Cerebellar nuclear complex (tissue), 1 donor: ENCODE measurements at places on chromosomes 5 and 9.

- no peak for DNase-seq
These were observed 56.9 kb upstream of the ALDH1A1 start for GRCh38 chr9:73009649-73010288.

DNA sequence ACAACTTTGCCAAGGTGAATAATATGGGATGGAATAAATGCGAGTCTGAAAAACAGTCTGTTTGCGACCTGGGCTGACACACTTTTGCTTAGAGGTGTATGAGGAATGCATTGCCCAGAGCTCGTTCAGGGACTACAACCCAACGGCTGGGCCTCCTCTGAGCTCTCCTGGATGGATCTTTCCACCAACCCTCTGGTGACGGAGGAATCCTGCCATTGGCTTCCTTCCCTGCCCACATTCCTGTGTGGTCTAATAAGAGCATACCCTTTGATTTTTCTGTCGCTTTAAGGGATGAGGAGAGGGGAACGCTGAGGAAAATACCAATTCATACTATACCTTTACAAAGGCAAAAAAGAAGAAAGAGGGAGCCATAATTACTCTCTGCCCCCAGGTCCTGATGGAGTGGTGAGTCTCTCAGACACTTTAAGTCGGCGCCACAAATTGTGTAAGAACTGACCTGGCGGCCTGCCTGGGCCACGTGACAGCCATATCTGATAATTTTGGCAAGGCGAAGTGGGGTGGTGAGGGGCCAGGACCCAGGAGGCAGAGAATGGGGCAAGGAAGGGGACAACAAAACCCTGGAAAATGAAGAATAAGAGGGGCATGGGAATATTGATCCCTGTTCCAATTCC lies 265.2 kb upstream of the MSX2 start:
- no peak for DNase-seq

- no peak for DNase-seq
These were observed 26.1 kb downstream of the PWWP2A start for GRCh38 chr5:160092960-160093707.

- DNase-seq: peak; percentile 49
These were observed 243.3 kb downstream of the SEC61B start for GRCh38 chr9:99465231-99465907.

DNA sequence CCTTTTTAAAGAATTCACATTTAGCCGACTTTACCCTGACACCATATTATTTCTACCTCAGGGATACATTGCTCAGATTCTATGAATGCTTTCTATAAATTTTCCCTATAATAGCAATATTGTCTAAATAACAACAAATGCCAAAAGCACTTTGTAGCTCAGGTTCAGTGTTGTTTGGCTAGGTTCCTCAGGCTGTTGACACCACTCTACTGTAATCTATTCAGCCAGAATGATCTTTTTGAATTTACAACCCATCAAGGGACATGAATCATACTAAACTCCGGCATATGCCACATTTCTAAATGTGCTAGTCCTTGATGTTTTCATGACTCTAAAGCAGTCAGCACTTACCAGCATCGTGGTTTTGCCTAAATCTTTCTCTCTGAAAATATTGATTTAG lies 641.5 kb upstream of the CDH10 start:
- DNase-seq: no peak

- no peak for DNase-seq
These were observed 37.5 kb upstream of the PPP1R26 start for GRCh38 chr9:135442075-135442474.

GRCh38 chr9:30172206-30172605 lies 2212.2 kb upstream of the ACO1 start:
- no peak for DNase-seq

DNA sequence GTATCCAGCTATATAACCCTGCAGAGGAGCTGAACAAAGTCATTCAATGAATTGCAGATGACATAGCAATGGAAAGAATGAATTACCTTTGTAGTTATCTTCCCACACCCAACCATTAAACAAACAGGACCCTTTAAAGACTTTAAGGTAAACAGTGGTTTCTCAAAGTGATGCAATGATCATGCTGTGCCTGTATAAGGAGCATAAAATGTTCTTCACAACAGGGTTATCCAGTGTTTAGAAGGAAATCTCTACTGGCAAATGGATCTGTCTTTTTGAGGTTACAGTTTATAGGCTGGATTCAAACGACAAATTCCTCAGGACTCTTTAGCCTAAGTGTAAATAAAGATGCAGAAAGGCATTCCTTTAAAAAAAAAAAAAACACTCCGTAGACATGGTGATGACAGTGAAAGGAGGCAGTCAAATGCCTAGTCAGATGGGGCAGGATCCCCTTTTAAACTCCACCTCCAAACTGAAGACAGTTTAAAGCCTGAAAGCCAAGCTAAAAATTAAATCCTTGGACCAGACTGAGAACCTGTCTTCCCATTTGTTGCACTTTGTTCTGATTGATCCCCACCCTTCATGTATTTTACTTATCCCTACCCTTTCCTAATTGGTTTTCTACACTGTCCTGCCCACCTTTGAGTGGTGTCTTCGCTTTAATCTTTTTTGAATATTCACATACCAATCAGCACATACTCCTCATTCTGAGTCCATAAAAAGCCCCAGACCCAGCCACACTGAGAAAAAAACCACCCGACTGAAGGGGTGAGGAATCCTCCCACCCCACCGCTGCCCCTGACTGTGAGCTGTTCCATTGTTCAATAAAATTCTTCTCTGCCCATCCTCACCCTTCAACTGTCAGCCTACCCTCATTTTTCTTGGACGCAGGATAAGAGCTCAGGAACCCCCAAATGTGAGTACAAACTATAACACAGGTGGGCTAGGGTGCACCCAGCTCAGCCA lies 761.3 kb upstream of the DMAC1 start:
- no peak for DNase-seq

DNA sequence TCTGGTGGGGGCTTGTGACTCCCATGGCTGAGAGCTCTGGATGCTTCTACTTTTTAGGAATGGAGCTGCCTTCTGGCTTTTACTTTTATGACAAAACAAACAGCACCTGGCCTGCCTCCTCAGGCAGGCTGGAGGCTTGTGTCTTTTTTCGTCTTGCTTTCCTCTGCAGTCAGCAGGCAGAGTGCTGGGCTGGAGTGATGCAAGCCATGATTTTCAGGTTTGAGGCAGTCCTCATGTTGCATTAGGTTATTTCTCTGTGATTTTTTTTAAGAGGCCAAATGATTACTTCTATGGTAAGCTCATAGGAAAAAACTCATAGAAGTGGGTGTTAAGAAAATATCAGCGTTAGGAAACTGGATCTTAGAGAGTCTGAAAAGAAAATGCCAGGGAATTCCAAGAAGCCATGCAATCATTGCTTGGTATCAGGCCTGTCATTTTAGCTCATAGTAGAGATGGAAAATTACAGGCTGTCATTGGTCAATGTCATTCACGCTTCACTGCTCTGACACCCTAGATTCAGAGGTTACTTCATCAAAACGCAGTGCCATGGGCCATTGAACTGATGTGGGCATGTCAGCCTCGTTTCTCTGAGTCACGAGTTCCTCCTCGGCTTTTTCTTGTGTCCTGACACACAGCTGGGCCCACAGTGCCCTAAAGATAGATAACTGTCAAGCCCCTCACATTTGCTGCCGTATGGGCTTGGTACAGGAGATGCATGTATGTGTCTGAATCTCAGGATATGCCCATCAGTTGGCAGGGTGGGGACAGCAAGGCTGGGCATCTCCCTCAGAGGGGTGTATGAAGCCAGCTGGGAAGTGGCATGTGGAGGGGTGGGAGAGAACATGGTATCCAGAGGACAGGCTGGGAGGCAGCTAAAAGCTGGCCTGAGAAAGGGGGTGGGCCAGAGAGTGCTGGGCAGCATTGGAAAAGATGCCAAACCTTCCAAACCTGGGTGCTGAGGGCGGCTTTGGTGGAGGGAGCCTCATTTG lies 151.8 kb downstream of the HSPA4 start:
- DNase-seq: no peak

GRCh38 chr5:98813755-98814154 lies 40.3 kb downstream of the RGMB start:
- DNase-seq: no peak

DNA sequence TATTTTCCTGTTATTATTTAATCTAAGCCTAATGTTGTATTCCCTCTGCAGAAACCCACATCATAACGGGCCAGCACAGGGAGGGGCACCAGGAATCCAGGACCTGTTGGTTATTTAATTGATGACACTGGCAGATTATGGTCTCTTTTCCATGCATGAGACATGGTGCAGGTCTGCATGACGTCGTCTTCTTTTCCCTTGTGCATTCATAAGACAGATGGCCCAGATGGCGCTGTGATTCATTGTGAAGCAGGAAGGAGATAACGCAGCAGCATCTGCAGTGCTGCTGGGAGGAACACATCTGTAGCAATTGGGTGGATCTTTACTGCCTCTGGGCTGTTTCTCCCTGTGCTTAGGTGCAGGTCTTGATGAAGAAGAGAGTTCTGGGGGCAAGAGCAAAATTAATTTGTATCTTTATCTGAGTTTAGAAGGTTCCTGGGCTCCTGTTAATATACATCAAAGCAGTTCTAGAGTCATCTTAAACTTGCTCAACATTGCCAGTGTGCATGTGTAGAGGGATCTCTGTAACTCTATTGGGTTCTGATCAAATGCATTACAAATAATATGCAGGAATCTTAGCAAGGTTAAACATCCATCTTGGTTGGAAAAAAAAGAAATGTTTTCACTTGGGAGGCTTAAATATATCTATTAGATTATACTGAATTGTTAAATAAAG lies 176.1 kb downstream of the PCSK1 start:
- no peak for DNase-seq

GRCh38 chr9:136042541-136042940 lies 52.5 kb downstream of the NACC2 start:
- DNase-seq: no peak

DNA sequence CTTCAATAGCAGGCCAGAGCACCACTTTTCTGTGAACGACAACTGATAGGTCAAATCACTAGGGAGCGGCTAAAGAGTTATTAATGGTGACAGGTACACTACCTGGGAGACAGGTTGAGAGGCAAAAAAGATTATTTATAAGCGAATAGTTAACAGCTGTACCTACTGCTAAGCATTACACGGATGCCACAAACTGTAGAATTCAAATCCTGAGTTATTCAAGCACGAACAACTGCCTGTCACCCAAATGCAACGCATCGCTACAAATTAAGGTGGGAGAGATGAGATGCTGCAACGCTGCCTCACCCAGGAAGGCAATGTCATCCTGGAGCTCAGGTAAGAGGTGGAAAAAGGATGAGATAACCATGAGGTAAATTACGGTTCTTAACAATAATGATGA lies 342.9 kb downstream of the BNC2 start:
- DNase-seq: no peak

GRCh38 chr5:174283211-174284005 lies 237.9 kb downstream of the NSG2 start:
- no peak for DNase-seq

DNA sequence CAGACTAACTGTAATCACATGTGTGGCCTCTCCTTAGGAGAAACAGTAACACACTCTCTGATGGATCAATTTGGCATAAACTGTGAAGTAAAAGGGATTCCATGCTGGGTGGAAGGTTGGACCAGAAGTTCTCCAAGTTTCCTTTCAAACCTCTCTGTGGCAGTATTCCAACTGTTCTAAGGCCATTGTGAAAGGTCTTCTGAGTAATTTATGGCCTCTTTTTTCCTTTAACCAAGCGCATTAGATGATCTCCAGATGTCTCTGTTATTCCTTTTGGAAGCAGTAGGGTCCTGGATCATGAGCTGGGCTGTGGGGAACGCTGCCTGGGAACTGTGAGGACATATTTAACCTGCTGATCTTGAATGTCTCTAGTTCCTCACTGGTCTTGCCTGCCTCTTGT lies 80.6 kb upstream of the IL6ST start:
- no peak for DNase-seq

DNA sequence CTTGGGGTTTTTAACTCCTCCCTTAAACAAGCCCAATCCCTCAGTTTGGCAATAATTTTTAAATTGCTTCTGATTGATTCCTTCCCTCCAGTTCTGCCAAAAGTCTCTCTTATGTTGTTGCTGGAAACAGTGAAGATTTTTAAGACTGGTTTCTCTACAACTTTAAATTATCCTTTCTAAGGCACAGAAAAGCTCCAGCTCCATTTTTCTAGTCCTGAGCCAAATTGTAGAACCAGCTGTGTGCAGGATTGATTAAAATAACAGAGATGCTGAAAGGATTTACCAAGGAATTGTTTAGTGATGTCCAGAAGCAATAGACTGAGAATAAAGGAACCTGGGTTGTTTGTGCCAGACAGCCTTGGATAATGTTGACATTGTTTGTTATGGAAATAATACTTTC lies 111.3 kb downstream of the NUDT12 start:
- no peak for DNase-seq

DNA sequence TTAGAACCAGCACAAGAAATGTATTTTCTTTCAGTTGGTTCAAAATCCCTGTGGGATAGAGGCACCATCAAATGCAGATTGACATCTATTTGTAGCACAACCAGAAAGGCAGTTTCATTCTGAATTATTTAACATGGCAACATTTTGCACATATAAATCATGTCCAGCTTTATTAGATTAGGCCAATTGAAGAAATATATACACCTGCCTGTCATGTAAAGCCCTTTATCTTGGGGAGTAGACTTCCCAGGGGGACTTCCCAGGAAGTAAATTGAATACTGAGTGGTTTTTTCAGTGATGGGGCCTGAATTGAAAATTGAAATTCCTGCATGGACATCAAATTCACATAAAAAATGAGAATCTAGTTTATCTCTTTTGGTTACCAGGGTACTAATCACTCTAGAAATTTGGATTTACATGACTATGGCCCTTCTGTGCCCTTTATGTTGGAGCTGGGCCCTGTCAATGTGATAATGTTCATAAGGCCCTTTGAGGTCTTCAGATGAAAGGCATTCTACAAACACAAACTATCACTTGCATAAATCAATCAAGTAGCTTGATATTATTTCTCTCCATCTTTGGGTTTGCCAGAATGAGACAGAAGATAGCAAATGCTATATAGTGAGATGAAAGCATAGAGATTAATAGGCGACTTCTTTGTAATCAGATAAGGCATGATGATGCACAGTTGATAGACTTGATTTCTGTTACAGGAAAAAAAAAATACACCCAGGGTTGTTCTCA lies 26.2 kb upstream of the ZNF608 start:
- no peak for DNase-seq

DNA sequence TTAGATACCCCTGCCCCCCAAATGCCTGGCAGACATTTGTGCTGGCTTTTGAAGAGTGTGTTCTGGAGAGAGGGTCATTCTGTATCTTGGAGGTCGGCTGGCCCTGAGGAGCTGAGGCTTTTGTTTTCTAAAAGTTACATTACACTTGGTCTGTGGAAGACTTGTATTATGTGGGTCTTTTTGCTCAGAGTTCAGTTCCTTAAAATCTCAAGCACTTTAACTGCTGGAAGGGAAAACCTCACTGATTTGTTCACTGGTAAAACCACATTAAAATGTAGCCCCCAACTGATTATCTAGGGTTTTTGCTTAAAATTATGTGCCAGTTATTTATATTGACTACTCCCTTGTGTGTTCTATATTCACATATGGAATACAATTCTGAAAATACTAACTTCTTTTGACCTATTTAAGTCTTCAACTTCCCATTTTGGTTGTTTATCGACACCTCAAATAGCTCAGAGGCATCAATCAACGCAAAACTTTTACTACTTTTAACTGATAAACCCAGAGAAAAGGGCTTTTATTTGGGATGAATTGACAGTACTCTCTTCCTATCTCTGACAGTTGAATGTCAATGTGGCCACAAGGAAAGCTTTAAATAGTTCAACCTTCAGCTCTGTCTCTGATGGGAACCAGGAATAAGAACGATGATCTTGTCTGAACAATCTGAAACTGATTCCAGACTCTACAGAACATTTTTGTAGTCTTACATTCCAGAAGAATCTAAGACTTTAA lies 54.0 kb upstream of the MAP3K1 start:
- no peak for DNase-seq
